Activated naive CD4-positive, alpha-beta T cell (primary cell): ENCODE measurements at places on chromosomes 6 and 20.

DNA sequence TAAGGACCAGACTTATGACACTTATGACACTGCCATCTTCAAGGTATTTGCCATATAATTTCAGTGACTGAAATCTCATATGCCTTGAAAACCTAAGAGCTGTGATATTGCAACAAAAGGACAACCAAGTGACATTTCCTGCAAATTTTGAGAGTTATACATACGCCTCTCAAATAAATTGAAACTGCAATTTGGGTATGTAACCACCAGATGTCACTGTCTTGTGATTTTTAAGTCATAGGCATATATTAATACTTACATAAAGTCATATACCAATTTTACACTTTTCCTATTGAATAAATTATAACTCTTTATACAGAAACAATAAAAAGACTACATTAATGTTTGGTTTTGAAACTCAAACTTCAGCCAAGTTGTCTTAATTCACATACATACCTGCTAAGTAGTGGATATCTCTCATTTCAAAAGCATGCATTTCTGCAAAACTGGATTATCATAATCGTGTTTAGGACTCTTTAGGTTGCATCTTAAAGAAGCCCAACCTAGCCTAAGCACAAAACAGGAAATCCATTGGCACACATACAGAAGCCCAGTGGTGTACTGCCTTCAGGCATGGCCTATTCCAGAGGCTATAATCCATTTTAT lies 180.2 kb downstream of the PACRG start:
- no peak for DNase-seq

- no peak for DNase-seq
Measured at GRCh38 chr20:11207749-11208502, 534.1 kb upstream of the JAG1 start.

DNA sequence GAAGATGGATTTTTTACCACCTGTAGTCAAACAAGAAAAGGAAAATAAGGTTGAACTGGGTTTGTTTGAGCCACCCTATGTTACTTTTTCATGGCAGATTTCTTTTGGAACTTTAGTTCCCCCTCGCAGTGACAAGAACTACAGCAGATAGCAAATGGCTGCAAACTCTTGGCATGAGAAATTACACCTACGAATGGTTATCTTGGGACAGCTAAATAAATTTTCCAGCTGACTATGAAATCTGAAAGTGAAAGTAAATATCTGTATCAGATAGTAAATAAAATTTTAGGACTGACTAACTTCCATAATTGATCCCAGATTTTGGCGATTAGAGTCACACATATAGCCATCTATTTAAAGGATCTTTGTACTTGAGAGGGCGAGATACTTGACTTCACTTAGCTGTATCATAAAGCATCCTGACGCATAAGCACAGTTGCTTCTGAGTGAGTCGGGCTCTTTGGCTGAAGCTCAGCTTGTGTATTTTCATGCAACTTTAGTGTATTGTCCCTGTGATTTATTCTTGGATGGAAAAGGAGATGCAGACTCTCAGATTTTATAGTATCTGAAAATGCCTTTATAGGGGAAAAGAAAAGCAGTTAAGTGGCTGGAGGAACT lies 125.3 kb upstream of the B3GAT2 start:
- DNase-seq, result no peak

DNA sequence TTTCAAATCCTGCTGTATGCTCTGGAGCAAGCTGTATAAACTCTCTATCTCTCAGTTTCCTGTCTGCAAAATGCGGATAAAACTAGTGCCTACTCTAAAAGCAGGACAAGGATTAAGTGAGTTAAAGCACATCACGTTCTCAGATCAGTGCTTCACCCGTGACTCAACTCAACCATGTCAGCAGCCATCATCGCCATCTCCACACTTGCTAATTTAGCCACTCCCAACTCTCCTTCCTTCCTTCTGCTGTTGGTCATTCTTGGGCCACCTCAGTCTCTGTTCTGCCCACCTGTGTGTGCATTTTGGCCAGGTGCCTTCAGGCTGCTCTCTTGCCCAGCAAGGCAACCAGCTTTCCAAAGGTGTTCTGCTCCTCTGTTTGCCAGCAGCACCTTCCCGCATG lies 260.0 kb upstream of the CDYL start:
- no peak for DNase-seq

GRCh38 chr20:63005862-63006539 lies 763 bp downstream of the BHLHE23 start:
- DNase-seq, result no peak
